Esophagus mucosa (tissue), 1 donor: ENCODE measurements at places on chromosomes 1 and 21.
A peak's percentile ranks its signal among the peaks of the same experiment; 100 is the strongest.

GRCh38 chr1:147717706-147718097 lies 42.7 kb downstream of the GJA5 start:
- peak; percentile 82 for ATAC-seq

GRCh38 chr1:216812966-216813365 lies 89.7 kb upstream of the ESRRG start:
- no peak for ATAC-seq

DNA sequence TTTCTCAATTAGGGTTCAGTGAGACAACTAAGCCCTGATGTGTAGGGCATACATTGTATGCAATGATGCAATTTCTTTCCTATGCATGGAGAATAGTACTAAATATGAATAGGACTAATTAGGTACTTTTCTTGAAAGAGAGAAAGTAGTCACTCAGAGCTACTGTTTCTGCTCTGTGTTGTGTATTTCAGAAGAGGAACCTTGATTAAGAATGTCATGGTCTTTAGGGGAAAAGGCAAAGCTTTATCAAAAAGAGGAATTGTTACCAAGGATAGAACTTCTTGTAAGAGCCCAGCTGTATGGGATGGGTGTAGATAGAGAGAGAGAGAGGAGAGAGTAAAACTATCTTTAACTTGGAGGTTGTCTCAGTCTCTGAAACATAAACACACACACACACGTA lies 49.1 kb downstream of the HLX start:
- no peak for ATAC-seq

GRCh38 chr1:107524301-107524700 lies 383.5 kb downstream of the NTNG1 start:
- no peak for ATAC-seq

DNA sequence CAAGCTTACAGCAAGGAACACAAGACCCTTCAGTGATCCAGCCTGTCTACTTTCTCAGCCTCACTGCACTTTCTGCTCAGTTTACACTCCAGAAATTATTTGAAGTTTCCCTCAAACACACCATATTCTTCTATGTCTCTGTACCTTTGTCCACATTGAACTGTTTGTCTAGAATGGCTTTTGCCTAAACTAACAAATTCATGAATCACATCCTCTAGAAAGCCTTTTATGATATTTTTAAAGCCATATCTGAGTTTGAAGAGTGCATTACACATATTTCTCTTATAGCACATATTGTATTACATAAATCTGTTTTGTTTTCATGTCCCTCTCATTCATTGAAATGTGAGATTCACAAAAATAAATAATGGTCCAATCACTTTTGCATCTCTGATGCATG lies 446.0 kb upstream of the ZRANB2 start:
- no peak for ATAC-seq

- no peak for ATAC-seq
These were observed 31.1 kb downstream of the KLHDC7A start for GRCh38 chr1:18511874-18512150.

- no peak for ATAC-seq
These were observed 193.7 kb upstream of the OLFM3 start for GRCh38 chr1:102190429-102190828.

DNA sequence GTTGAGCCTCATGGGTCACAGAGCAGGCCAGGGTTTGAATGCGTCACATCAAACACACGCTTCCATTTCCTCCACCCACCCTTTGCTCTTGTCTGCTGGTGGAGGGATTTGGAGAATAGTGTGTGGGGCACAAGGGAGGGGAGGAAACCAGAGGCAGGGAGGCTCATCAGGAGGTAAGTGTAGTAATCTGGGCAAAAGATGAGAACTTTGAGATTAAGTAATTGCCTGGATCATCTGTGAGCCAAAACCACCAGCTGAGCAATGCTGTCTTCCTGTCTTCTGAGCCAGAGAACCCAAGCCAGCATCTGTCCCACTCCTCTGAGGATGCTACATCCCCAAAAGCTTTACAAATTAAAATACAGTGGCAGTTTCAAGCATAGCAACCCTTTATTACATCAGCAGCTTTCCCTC lies 45.2 kb downstream of the C8B start:
- no peak for ATAC-seq

GRCh38 chr1:9201401-9202239 lies 33.0 kb upstream of the H6PD start:
- no peak for ATAC-seq

DNA sequence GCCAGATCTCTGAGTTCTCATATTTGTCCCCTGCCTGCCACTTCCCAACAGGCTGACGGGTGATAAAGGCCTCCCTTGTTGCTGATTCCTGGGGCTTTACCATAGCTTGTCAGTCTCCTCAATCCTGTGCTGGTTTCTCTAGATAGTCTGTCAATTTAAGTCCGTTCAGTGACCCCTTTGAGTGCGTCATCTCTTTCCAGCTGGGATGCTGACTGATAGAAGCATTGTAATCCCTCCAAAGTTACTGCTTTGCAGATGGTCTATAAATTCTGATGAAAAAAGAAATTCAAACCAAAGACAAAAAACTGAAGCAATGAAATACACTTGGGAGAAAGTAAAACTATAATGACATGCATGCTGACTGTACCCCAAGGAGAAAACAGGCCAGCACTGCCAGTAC lies 28.3 kb downstream of the RHOU start:
- ATAC-seq, result no peak

GRCh38 chr1:54611621-54612020 lies 11.7 kb downstream of the FAM151A start:
- ATAC-seq, result no peak

GRCh38 chr1:207084232-207084631 lies 4.4 kb upstream of the C4BPB start:
- no peak for ATAC-seq

DNA sequence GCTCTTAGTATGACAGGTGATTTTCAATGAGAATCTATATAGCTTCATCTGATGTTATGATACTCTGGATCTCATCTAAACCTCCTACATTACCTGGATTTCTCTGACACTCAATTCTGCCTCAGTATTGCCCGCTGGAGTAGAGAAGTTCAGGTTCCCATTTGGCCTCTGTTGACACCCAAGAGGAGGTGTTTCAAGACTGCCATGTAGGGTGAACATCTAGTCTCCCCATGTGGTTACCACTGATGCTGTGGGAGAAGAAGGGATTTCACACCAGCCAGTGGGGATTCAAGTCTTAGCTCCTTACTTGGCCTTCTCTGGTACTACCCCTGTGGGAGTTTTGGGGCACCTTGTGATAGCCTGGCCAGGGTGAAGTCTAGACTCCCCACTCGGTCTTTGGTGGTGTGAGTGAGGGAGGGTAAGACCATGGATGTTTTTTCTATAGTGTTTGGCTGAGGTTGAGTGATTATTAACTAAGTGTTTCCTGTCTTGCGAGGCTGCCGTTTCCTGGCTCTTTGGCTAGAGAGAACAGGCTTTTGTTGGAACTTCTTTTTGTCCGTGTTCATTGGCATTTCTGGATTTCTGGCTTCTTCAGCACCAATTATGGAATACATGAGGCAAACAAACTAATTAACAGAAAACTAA lies 90.7 kb downstream of the RHOU start:
- ATAC-seq, result no peak
